Stimulated activated CD8-positive, alpha-beta memory T cell treated with anti-CD3 and anti-CD28 coated beads, Interleukin-4, amount 100 ng/mL, for 48 hours (primary cell): ENCODE measurements at places on chromosomes 12 and 14.

DNA sequence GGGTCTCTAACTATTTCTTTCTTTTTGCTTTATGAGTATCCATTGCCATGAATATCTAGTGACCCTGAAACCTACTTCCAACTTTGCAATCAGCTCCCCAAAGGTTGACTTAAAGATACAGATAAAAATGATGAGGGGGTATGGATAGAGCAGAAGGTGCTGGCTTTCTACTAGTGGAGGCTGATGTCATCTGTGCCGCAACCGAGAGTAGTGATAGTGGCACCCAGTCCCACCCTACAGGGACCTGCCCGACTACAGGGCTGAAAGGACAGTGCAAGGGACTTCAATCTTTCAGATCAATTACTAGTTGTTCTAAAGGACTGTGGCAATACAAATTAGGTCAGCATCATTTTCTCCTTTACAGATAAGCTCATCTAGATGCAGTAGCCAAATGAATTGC is 806.0 kb downstream of the VRK1 start:
- peak; percentile 39 for DNase-seq

DNA sequence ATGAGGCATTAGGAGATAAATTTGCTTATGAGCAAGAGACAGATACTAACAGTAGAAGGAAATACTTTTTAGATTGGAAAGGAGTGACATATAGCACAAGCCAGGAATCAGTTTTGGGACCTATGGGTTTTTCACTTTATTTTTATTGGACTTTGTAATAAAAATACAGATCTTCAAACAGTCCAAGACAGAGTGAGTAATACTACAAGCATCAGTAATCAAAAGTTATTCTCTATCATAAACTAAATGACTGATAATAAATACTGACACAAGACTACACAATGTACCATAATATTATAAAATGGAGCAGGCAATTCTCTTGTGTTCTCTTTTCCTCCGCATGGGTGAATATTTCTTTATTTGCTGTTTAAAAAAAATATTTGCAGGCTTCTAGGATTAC is 85.8 kb downstream of the DERA start:
- DNase-seq, result no peak

DNA sequence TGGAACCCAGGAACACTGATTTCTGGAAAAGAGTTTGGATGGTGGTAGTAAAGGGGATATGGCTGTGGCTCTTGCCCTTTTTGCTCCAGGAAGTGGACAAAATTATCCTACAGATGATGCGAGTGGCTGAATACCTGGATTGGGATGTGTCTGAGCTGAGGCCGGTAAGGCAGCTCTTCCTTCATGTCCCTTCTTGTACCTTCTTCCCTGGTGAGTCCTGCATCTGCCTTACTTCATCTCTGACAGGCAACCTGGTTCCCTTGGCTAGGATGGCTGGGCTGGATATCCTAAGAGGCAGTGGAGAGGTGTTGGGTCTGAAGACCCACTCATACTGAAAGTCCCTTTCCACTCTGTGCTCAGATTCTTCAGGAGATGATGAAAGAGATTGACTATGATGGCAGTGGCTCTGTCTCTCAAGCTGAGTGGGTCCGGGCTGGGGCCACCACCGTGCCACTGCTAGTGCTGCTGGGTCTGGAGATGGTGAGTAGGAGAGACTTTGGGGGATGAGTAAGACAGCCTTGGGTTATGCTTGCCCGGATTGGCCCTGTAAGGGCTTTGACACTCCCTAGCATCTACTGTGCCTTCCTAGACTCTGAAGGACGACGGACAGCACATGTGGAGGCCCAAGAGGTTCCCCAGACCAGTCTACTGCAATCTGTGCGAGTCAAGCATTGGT is 8.0 kb downstream of the DGKA start:
- peak; percentile 58 for DNase-seq

DNA sequence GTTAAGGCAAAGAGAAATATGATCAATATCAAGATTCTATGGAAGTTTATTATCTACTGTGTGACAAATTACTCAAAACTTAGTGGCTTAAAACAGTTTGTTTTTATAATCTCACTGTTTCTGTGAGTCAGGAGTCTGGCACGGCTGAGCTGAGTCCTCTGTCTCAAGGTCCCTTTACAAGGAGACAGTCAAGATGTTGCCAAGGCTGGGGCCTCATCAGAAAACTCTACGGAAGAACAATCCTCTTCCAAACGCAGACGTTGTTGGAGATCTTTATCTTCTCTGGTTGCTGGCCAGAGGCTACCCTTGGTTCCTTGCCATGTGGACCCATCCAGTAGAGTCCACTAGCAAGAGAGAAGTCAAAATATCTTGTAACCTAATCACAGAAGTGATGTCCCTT is 100.6 kb upstream of the CCND2 start:
- no peak for DNase-seq

GRCh38 chr12:21478756-21479455 is 22.5 kb downstream of the RECQL start:
- no peak for DNase-seq

DNA sequence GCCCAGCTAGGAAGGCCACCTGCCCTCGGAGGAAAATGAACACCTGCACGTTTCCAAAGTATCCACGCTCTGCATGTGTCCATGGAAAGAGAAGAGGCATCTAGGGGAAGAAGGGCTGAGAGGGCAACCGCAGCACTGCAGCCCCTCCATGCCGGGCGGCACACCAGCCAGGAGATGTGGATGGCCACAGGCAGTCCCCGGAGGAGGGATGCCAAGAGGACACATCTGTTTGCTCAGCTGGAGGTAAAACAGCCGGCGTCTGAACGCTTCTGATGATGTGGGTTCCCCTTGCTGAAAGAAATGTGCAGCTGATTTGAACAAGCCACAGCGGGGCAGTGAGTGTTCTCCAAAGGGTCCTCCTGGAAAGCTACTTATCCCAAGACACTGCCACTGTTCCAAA is 34.0 kb downstream of the CHGA start:
- DNase-seq, result no peak

DNA sequence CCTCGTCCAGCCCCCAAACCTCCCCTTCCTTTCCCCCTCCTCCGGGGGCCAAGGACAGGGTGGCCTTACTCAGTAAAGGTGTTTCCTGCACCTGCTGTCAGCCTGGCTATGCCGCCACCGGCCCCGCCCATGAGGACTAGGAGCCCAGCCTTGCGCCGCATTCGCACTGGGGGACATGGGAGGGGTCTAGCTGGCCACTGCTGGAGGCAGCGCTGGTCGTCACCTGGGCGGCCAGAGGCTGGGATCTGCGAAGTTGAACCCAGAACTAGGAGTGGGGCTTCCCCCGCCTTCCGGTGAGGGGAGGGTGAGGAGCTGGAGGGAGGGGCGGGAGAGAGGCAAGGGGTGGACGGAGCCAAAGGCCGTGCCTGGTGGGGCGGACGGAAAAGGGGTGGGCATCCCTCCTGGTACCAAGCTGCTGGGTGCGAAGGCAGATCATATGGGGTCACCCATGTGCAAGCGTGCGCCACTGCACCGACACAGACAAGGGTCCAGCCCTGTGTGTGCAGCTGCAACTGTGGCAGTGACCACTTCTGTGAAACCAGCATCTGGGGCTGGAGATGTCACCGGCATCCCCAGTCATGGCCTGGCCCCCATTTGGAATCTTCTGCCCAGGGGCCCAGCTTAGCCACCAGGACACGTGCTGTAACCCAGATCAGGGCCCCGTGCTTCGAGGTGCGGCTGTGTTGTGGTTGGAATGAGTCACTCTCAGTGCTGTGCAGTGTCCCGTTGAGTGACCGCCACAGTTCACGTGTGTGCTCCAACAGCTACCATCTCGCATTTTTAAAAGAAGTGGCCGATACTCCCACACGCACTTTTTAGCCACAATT is 8.5 kb downstream of the AMN start:
- DNase-seq, result no peak

DNA sequence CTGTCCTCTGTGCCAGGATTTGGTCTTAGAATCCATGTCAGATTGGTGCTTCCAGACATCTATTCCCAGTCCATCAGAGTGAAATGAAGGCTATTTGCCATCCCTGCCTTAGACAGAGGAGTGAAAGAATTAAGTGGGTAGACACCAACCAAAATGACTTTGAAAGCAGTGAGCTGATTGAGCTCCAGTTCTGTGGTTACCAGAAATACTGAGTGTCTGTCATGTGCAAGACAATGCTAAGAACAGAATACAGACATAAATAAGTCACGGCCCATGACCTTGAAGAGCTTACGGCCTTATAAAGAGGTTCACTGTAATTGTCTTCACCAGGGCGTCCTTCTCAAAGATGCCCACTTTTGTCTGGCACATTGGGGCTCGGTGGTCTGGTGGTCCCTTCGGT is 21.6 kb upstream of the MANSC4 start:
- DNase-seq, result no peak

DNA sequence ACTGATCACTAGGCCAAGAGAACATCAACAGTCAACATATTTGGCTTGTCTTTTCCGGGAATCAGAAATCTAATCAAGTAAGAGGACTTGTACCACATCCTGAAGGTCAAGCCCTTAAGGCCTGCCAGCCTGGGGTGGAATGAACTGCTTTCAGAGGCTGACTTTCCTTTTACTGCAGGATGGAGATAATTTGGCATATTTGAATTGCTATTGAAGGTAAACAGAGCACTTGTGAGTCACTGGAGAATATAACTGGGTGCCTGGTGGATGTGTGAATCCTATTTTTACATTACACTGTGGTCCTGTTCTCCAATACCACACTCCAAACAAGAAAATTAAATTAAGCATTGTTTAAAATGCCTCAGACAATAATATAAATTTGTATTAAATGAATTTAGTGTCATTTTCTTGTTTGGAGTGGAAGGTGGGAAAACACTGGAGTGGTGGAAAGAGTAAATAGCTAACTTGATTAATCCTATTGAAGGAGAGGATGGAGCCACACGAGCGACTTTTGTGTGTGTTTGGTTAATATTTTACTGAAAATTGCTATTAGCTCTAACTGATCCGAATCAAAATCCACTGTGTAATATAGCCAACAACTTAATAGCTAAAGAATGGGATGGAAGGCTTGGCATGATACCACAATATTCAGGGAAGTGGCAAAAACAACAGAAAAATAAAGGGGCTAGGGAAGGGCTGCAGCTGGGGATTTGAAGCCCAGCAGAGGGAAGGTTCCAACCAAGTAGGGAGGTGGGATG is 89.4 kb downstream of the OTX2 start:
- no peak for DNase-seq

DNA sequence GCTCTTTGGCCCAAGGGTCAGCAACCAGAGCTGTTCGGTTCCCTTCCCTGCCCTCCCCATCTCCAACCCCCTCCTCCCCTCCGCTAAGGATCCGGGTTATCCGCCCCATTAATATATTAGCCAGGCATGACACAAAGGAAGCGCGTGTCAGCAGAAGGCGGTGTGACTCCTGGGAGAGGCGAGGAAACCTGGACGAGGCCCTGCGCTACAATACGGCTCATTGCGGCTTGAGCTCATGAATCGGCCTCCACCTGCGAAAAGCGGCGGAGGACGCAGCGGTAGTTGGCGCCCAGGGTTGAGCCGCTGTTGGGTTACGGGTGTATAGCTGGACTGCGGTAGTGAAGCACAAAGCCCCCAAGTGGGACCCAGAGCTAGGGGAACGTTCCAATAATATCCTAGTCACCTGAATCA is 9.9 kb downstream of the FOXA1 start:
- DNase-seq, result no peak

GRCh38 chr14:33230021-33230420 is 291.3 kb downstream of the NPAS3 start:
- DNase-seq, result no peak

DNA sequence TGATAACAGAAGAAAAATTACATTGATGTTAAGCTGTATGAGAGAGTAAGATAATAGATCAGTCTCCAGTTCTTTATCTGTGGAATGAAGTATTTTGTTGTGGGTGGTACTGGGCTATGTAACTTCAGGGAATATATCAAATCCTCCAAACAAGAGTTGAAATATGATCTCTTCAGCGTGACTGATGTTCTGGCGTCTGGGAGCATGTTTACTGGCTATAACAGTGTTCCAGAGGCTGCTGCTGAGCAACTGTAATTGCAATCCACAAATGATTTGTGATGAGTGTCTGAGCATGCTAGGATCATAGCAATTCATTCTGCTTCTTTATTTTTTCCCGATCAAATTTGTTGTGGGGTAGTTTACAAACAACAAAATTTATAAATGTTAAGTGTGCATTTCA is 18.6 kb upstream of the CCDC198 start:
- DNase-seq, result no peak

DNA sequence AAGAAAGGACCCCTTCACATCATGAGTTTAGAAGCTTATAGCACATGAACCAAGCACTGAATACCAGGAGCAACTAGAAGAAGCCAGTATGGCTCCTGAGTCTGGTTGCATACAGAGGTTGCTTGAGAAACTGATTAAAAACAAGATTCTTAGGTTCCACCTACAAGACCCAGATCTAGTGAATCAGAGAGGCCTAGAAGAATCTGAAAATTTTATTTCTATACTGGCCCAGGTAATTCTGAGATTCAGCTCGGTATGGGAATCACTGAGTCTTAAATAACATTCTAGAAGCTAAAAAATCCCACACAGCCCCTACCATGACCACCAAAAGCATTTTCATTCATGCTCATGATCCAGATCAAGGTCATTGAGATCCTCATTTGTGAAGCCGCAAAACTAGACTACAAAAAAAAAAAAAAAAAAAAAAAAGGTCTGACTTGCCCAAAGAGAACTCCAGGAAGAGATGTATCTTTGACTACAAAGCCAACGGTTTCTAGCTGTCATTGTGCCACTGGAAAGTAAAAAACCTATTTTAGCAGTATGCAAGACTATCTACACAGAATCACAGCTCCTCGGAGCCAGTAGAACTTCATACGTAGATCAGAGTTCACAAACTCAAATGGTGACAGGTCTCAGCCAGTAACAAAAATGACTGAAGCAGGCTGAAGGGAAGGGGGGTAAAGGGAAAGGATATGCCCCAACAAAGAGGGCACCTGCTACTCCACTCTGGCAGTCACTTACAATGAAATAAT is 168.4 kb upstream of the EGLN3 start:
- no peak for DNase-seq

DNA sequence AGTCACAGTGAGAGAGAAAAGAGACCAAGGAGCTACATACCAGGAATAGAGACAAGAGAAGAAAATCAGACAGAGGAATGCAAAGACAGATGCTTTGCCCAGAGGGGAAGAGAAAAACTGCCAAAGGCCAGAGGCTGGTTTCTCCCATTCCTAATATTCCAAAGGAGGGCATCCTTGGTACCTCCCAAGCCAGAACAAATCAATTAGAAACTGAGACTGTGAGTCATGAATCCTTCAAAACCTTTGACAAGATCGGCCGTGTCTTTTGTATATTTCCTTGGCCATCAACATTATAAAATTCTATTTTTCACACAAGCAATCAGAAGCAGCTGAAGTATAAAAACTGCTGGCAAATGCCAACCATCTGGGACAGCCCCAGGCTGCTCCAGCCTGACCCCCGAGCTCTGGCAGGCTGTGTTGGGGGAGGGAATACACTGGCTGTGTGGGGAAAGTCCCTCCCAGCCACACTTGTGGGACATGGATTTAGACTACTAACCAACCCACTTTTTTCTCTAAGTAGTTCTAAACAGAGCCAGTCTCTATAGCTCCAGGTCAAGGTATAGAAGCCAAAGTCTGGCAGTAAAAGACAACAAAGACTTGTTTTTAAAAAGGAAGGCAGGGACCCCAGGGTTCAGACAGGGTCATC is 13.7 kb downstream of the POMT2 start:
- DNase-seq, result no peak

GRCh38 chr12:103727638-103728037 is 113.4 kb downstream of the NT5DC3 start:
- DNase-seq, result no peak

GRCh38 chr12:62282057-62282774 is 22.0 kb downstream of the USP15 start:
- no peak for DNase-seq

- DNase-seq, result no peak
Observed at GRCh38 chr12:64010069-64010686, 165.7 kb downstream of the SRGAP1 start.
